ENCODE measurements at places on chromosomes 5 and 9.

- no peak for DNase-seq
These were observed 18.6 kb downstream of the HOMER1 start for GRCh38 chr5:79495311-79495710.

DNA sequence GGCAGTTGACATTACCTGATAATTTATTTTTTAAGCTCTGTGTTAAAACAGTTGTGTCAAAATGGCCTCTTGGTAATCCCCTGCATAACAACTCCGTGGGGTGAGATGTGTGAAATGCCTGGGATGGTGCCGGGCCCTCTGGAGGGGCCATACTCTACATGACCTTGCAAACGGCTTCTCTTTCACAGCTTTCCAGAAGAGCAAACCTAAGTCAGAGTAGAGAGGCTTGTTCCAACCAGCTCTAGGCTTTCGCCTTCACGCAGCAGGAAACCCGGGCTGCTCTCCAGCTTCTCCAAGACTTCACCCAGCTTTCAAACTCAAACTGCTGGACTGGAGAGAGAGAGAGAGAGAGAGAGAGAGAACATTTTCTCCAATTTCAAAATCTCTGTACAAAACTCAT lies 120.1 kb downstream of the SNX18 start:
- DNase-seq = no peak

- no peak for DNase-seq
These were observed 188.5 kb downstream of the CACNA1B start for GRCh38 chr9:138066049-138066448.

- DNase-seq = no peak
These were observed 192.4 kb downstream of the ACTL7B start for GRCh38 chr9:108663422-108663821.

DNA sequence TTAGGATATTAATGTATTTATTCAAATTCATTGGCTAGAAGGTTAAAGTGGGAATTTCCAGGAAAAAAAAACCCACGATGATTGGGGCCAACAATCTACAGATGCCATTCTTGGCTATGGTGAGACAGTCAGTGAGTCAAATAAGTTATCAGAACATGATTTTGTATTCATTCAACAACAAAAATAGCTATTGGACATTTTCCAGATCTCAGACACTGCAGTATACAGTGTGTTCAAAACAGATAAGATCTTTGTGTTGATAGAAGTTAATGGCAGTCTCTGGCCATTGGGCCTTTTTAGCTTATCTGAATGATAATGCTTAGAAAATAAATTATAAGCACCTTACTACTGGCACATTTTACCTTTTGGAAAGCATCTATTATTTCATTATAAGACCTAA lies 547.7 kb downstream of the MAT2B start:
- no peak for DNase-seq

DNA sequence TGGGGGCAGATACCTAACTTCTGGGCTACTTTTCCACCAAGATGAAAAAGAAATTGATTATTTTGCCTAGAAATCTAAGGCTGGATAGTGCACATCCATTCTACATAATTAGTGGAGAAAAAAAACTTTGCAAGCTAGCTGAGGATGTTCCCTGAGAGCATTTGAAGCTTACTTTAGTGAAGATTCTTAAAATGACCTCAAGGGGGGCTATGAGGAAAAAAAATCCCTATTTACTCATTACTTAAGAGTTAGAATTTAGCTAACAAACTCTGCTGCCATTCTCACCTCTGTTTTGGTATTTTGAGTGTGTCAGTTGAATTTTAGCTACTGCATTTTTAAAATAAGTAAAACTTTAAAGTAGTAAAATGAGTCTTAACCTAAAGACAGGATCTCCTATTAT lies 9.2 kb upstream of the FGF10 start:
- no peak for DNase-seq

DNA sequence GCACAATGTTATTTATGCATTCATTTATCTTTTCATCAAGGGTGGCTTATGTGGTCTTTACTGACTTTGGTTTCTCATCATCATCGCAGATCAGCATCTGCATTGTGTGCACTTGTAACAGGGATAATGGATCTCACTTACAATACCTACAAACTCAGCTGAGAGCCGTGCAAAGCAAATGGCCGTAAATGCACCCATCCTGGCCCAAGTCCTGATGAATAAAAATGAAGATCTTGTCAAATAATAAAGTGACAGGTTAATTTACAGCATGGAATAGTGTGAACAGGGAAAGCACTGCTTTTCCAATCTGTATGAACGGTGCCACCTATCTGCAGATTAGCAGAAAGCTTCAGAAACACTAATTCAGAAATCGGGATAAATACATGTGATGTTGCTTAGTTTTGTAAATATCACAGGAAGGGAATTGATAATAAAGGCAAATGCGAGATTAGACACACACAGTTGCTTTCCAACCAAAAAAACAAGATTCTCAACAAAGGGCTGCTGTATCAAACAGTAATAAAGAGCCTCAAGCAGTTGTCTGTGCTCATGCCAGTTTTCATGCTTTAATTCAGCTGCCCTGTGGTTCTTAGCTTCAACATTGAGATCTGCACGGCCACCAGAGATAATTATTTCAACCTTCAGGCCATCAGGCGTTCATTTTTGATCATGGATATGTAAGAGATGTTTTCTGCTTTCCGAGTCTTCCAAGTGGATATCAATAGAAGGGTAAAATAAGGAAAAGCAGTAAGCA lies 153.4 kb upstream of the POU5F2 start:
- DNase-seq = no peak
